ENCODE measurements at places on chromosomes 12 and 14.

DNA sequence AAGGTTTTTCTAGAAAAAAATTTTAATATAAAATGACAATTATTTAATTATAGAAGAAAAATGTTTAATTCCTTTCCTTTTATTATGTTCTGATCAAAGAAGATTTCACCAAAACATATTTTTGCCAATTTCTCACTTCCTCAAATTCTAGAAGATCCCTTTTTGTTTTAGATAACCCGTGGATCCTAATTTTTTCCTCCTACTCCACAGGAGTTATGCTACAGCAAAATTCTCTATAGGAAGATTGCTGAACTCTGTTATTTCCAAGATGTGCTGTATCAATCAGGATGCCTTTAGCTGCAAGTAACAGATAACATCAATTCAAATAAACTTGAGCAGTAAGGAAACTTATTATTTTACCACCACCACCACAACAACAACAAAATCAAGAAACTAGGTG lies 3.8 kb upstream of the SNX6 start:
- no peak for DNase-seq

DNA sequence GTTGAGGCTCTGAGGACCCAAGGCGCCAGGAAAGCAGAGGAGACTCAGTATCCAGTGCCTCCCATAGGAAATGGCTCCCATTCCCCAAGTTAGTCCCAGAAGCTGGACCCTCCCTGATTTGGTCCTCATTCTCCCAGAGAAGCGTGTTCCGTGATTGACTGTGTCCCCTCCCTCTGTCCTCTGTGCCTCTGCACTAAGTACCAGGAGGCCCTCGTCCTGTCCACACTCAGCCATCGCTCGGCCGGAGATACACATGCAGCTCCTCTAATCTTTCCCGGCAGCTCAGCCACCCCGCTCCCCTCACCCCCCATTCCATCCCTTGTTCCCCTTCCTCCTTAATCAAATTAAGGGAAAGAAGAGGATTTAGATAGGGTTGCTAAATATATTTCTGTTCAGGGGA lies 28.3 kb upstream of the ATP2A2 start:
- DNase-seq, result no peak

DNA sequence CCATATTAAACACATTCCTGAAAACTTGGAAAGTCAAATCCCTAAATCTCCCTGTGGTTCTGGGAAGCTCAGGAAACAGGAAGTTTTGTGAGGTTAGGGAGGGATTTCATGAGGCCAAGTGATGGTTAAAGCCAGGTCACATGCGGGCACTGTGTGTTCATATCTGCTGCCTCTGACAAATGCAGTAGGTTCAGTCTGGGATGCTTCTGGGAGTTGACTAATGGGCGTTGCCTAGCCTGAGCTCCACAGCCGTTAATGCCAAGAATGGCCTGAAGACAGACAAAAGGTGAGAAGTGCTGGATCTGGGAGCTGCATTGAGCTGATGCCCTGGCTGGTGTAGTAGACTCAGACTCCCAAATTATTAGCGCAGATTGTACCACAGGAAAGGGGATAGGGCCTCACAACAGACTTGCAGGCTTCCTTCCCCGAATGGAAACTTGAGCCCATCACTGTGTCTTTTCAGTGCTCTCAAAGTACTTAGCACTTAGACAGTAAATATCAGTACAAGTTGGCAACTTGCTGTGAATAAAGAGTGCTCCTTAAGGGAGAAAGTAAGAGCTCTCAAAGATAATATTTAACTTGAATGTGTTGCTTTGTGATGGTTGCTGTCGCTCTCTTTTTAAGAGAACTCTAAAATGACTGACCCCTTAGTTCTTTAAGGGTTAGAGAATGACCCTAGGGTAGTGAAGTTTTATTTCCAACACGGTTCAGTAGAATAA lies 17.3 kb downstream of the GSG1 start:
- DNase-seq, result peak; percentile 56

- DNase-seq, result no peak
Measured at GRCh38 chr14:22854963-22855724, 16.4 kb upstream of the LRP10 start.

DNA sequence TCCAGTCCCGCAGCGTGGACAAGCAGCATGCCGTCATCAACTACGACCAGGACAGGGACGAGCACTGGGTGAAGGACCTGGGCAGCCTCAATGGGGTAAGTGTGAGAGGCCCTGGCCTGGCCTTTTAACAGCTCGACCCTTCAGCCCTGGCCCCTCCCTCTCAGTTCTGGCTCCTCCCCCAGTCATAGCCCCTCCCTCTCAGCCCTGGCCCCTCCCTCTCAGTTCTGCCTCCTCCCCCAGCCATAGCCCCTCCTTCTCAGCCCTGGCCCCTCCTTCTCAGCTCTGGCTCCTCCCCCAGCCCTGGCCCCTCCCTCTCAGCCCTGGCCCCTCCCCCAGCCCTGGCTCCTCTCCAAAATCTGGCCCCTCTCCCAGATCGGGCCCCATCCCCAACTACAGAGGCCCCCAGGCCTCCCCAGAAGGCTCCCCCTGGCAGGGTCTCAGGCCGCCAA lies 11.2 kb downstream of the CEP170B start:
- peak; percentile 32 for DNase-seq

- DNase-seq, result peak; percentile 35
Measured at GRCh38 chr12:24561411-24561871, 387.5 kb downstream of the BCAT1 start.

Measured in foreskin fibroblast (primary cell).